ENCODE measurements at places on chromosomes 7 and 10.
A peak's percentile ranks its signal among the peaks of the same experiment; 100 is the strongest.

DNA sequence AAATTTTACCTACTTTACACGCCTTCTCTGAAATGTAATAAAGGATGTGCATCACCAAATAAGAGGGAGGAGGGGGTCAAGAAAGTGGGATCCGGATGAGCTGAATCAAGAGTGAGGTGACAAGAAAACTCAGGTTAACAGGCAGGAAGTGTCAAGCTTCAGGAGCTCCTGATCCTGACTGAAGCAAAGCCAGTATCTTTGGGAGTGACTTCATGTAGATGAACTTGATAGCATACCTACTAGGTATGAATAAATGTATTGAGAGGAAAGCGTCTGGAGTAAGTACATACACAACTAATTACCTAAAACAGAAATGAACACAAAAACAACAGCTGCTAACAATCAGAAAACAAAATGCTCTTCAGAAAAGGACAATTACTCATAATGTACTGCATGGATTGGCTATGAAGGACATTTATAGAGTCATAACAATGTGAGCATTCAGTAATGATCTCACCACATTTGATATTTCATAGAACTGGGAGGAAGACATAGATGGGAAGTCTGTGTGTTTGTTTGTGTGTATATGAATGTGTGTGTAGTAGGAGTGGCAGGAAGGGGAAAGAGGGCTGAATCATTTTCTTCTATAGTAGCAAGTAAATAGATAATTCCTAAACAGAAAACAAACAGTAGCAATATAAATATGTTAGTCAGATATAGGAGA is 29.4 kb downstream of the PRKG1 start:
- DNase-seq = no peak

GRCh38 chr7:130276796-130277762 is 10.4 kb downstream of the CPA2 start:
- DNase-seq = peak; percentile 52

GRCh38 chr7:153858355-153858754 is 193.8 kb upstream of the DPP6 start:
- DNase-seq = no peak

GRCh38 chr7:82294382-82294784 is 149.2 kb downstream of the CACNA2D1 start:
- DNase-seq = no peak

DNA sequence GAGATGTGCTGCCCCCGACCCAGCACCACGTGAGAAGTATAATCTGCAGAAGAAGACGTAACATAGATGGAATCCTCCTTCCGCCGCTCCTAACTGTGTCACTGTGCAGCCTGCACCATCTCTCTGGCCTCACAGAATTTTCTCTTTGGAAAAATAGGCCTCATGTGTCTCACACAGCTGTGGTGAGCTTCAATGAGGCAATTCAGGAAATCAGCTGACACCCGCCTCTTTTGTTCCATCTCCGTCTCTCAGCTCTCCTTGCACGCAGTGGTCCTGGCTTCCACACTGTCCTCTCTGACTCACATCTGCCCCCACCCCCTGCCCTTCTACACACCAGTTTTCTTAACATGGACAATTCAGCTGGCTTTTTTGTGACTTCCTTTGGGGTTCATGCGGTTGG is 7.2 kb downstream of the C10orf90 start:
- no peak for DNase-seq
